Trophoblast cell (in vitro differentiated cells and primary cell): ENCODE measurements at places on chromosomes 5 and 9.

- DNase-seq = no peak
Observed at GRCh38 chr9:130857864-130858738, 23.0 kb downstream of the ABL1 start.

DNA sequence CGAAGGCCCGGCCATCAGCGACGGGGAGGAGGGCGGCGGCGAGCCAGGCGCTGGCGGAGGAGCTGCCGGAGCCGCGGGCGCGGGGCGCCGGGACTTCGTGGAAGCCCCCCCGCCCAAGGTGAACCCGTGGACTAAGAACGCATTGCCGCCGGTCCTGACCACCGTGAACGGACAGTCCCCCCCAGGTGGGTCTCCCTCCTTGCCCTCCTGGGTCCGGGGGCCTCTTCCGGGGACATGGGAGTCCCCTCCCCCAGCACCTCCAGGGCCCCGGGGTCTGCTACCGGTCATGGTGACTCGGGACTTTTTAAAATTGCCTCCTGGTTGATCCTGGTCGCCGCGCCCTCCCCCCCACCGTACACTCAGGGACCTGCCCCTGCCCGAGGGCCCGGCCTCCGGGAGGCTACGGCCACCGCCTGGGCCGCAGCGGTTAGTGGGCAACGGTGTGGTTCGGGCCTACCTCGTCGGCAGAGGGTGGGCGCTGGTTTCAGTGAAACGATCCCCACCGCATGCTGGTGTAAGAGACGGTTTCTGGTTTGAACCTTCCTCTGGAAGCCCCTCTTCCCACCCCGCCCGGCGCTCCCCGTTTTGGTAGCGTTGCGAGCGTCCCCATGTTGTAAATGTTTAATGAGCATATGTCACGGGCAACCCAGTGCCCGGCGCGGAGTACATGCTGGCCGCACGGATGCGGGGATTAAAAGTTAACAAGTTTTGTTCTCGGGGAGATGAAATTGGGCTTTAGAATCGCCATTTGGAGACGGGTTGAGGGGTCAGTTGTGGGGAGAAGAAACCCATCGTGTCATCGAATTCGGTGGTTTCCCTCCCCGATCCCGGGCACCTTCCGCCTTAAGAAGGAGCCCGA lies 1.1 kb downstream of the LARP1 start:
- DNase-seq = peak; percentile 39

GRCh38 chr9:129719135-129719534 lies 33.7 kb downstream of the PTGES start:
- no peak for DNase-seq

DNA sequence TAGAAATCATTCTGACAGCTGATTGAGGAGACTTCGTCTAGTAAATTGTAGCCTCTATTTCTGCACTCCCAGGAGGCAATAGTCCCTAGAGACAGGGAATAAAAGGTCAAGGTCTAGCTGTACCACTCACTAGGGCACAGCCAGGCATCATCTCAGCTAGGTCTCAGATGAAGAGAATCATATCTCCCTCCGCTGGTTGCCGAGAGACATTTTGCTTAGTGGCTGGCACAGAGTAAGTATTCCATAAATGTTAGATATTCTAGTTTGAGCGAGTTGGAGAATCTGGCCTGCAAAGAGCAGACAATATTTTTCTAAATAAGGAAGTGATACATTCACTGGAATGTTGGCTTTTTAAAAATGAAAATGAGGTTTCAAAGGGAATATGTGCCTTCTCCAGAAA lies 180.4 kb upstream of the ACTBL2 start:
- no peak for DNase-seq

GRCh38 chr5:132501629-132501956 lies 11.0 kb upstream of the IRF1 start:
- no peak for DNase-seq

- peak; percentile 68 for DNase-seq
Observed at GRCh38 chr9:27451207-27451797, 72.8 kb upstream of the IFNK start.

GRCh38 chr5:106374956-106375355 lies 1295.8 kb downstream of the EFNA5 start:
- no peak for DNase-seq

DNA sequence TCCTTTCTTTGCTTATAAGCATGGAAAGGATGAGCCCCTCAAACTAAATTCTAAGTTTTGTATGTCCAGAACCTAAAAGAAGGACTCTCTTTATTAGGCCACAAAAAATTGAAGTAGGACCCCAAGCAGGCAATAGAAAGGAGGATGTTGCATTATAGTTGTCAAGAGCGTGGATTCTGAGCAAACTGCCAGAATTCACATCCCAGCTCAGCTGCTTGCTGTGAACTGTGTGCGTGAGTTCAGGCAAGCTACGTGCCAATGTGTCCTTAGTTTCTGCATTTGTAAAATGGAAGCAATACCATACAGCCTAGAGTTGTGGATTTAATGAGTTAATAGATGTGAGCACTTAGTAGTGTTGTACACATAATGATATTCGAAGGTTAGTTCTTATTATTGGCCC lies 70.6 kb upstream of the SLC44A1 start:
- no peak for DNase-seq

DNA sequence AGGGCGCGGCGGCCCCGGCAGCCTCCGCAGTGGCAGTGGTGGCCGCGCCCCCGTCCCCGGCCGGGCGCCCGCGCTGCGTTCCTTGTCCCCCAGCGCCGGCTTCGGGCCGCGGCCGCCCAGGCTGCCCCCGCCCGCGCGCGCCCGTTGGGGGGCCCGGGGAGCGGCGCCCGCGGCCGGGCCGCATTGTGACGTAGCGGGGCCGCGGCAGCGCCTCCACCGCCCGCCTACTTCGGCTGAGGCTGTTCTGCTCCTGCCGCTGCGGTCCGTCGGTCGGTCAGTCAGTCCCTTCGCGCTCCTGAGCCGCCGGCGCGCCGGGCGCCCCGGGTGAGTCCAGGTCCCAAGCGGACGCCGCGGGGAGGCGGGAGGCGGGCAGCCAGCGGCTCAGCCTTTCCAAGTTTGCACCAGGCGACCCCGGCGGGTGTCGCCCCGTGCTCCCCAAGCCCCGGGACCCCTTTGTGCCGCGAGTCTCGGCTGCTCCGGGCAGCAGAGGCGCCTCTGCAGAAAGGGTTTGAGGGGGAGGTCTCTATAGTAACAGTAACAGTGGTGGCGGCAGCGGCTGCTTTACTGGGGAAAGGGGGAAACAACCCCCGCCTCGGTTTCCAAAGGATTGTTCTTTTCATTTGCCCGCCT lies at the start of gene SNCAIP:
Gene SNCAIP, plus strand, starts transcription at position 277 of the 630 bp plus-strand sequence. CDS start 78,898 bp downstream, outside the sequence.
- DNase-seq = peak; percentile 24

- DNase-seq = peak; percentile 82
Observed at GRCh38 chr9:84315278-84315877, 25.2 kb downstream of the SLC28A3 start.

DNA sequence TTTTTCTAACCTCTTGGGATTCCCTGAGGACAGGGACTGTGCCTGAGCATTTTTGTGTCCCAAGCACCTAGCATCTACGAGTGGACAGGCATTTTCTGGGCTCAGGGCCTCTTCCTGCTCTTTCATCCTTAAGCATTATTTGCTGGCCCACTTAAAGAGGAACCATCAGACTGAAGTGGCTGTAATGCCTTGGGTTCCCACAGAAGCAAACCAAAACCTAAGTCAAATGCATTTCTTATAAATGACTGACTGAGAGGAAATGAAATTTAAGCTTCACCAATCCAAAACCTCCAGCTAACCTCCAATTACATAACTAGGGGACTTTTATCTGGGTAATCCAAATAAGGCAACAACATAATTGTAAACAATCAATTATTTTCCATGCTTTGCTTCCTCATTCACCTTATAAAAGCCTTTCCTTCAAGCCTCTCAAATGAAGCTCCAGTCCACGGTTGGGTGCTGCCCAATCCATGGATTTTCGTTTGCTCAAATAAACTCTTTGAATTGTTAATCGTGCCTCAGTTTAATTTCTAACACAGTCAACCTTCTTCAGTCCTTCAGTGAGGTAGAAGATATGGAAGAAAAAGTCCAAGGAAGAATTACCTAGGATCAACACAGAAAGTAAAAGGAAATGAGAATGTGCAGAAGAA lies 25.3 kb upstream of the SLC31A2 start:
- no peak for DNase-seq

DNA sequence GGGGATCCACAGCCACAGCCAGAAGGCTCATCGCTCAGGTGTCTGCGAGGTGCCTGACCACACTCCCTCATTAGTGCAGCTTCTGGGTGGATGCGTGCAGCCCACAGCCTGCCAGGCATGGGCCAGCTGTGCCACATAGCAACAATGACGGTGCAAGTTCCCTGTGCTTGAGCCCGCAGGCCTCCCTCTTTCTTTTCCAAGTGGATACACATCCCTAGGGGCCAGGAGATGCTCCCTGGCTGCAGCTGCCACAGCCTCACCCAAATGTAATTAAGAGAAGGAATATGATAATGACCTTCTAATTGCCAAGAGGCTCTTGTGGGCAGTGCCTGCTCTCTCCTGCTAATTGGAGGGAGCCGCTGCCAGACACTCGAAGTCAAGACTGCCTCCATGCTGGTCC lies 116.0 kb upstream of the PPP1R26 start:
- DNase-seq = no peak

DNA sequence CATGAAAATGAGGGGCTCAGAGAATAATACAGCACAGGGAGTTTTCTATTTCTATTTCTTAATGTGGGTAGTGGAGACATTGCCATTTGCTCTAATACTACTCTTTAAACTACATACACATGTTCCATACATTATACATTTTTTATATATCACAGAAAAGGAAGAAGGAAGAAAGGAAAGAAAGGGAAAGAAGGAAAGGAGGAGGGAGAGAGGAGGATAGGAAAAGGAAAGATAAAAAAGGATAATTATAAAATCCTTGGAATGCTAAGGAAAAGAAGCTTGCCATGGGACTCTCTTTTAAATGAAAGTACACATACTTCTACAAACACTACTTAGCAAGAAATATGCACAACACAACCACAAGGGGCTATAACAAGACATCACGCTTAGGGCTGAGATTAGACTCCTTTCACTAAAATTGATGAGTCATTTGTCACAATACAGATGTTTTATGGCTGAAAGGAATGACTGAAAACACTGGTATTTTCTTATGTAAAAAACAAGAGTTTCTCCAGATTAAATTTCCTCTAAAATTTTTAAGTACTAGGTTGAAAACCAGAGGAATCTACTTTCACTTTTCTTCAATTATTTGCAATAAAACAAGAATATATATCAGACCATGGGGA lies 219.8 kb downstream of the ARL15 start:
- no peak for DNase-seq

- no peak for DNase-seq
Observed at GRCh38 chr5:58938563-58939424, 355.9 kb downstream of the RAB3C start.

- DNase-seq = no peak
Observed at GRCh38 chr9:121876255-121876654, 216.9 kb downstream of the TTLL11 start.

DNA sequence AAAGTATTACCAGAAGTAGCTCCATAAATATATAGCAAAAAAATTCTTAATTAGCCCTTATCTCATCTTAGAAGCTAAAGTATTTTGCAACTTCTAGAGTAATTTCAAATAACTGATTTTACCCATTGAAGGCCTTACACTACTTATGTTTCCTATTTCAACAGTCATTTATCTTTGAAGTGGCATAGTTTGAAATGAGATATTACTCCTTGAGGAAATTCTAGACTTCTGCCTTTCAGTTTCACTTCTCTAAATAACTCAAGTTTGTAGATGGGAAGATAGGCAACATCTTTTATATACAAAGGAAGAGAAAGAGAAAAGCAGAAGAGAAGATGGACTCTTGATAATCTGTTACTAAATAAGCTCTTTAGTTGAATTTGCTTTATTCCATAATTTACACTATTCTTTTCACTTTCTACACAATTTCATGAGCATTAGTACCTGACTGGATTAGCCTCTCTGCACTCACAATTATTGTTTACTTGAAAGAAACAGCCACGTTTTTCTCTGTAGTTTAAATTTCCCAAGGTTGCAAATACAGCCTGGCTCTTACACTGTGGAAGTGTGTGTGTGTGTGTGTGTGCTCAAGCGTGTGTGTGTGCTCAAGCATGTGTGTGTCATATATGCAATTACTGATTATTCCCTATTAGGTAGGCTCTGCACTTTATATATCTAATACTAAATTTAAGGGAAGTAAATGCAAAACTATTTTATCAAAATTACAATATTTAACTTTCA lies 60.6 kb upstream of the EMB start:
- no peak for DNase-seq

GRCh38 chr9:131329241-131329641 lies 39.7 kb downstream of the PLPP7 start:
- peak; percentile 80 for DNase-seq

GRCh38 chr5:158465086-158465972 lies 606.4 kb upstream of the CLINT1 start:
- DNase-seq = no peak

DNA sequence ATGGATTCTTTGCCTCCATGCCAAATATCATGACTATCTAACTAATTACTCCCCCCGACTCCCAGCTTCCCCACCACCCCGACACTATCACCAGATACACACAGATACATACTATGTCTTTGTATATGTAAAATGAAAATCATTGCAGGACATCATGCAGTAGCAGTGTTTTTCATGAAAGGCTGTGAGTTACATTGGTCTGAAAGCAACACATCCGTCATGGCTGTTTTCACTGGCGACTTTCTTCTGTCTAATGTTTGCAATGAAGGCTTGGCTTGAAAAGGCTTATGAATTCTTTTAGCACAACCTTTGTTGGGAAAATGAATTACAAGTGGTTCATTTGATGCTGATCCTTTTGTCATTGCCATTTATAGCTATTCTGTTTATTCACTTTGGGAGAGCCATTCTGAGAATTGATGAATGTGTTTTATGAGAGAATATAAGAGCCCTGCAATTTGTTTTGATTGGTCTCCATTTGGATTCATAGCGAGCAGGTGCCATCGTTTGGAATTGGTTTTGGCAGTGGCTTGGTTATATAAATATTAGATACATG lies 103.4 kb downstream of the PIP5K1B start:
- no peak for DNase-seq

GRCh38 chr5:67620424-67621397 lies 424.1 kb upstream of the CD180 start:
- no peak for DNase-seq

DNA sequence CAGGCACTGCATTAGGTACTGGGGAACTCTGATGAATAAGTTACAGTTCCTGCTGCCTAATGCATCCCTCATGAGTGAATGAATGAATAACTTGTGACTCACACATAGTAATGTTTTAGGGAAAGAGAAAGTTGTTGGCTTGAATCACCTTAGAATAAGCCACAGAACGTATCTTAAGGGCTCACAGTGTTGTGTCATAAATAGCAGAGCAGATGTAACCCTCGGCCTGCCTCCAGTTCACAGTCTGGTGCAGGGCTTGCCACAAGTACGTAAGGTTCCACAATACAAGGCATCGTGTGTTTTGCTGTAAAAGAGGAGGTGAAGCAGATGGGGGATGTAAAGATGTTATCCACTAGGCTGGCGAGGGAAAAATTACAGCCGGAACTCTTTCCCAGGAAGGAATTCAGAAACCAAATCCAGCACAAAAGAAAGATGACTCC lies 218.7 kb downstream of the TRPM3 start:
- DNase-seq = peak; percentile 79

GRCh38 chr5:110104060-110104725 lies 414.5 kb downstream of the MAN2A1 start:
- DNase-seq = peak; percentile 61

- DNase-seq = peak; percentile 91
Observed at GRCh38 chr9:111805830-111806241, 11.1 kb upstream of the SHOC1 start.

GRCh38 chr5:3139499-3139931 lies 388.0 kb upstream of the IRX2 start:
- DNase-seq = peak; percentile 39
